ENCODE measurements at places on chromosomes 16 and 17.

- no peak for DNase-seq
Measured at GRCh38 chr17:57668332-57668731, 76.8 kb downstream of the CCDC182 start.

- no peak for DNase-seq
Measured at GRCh38 chr16:66950971-66951790, 9.9 kb upstream of the CES3 start.

DNA sequence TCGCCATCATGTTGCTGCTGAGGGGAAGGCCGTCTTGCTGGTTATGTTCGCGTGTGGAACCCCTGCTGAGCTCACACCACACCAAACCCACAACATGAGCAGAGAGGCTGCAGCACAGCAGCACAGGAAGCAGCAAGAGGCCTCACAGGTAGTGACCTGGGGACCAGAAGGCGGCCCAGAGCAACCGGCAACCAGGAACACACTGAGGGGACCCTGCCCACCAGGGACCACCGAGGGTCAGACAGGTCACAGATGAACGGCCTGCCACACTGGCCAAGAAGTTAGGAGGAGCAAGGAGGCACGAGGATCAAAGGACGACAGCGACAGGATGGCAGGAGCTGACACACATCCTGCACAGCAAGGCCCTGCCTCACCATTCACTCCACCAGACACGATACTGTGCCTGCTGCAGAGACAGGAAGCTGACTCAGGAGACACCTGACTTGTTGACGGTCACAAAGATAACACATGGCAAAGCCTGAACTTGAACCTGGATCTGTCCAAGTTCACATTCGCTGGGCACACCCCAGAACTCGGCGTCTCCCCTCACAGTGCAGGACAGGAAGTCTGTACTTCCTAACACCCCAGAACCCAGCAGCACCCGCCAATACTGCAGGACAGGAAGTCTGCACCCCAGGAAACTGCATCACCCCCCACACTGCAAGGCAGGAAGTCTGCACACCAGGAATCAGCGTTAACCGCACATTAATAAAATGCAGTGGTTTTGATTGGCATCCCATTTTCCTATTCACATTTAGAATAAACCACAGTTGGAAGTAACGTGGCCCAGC lies 98.5 kb downstream of the ZNF778 start:
- peak; percentile 85 for DNase-seq

DNA sequence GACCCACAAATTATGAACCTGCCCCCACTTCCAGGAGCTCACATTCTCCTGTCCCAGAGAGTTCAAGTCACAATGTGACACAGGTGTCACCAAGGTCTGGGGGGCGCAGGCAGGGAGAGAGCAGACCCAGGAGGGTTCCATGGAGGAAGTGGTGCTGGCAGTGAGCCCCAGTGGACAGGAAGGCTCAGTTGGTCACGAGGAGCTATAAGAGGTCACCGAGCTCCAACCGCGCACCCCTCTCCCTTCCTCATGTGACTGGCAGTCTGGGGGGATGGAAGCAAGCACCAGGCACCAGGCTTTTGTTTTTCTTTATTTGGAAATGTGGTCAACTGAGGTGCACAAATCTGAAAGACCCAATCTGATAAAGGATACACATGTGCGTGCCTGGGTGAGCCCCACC lies 2.5 kb downstream of the ITGAD start:
- DNase-seq, result no peak

- no peak for DNase-seq
Measured at GRCh38 chr17:3602499-3602898, 6.7 kb downstream of the TRPV1 start.

DNA sequence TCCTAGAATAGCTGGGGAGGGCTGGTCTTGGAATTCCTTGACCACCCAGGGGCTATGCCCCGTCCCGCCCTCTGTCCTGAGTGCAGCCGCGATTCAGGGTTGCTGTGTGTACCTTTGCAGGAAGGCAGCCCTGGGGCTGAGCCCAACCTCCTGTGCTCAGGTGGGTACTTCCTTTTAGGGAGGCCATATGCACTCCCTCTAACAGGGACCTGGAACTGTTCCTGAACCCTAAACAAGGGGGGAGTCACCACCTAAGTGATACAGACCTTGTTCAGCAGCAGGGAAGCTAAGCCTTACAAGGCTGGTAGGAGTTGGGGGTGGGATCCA lies 24.6 kb downstream of the LLGL2 start:
- DNase-seq, result no peak

GRCh38 chr16:57409870-57410587 lies 5.5 kb downstream of the CCL17 start:
- DNase-seq, result no peak

GRCh38 chr17:78219396-78220150 lies 5.5 kb downstream of the BIRC5 start:
- no peak for DNase-seq

GRCh38 chr17:30922235-30923030 lies 688 bp downstream of the ADAP2 start:
- DNase-seq, result peak; percentile 22

DNA sequence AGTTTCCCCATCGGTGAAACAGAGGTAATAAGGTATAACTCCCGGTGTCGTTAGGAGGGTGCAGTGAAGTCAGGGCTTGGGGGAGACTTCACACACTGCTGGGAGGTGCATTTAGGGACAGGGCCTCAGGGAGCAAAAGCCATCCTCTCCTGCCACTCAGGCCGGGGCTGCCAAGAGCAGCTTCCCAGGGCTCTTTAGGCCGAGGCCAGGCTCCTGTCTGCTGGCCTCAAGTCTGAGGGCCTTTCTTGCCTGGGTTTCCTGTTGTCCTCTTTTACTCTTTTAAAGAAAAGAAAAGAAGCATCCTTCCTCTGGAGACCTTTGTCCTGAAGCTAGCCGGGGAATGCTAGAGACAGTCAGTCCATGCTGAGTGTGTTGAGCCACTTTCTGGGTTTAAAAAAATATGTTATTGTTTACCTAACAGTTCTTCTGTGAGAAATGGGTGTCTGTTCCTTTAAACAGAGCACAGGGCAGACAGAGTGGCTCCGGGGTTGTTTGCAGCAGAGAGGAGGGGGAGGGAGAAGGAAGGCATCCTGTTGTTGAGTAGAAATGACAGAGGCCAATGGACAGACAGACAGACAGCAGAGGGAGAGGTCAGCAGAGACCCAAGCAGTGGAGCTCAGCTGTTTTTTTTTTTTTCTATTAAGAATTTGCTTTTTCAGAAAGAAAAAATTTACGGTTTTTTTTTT lies 79.1 kb downstream of the C17orf67 start:
- peak; percentile 42 for DNase-seq

- peak; percentile 42 for DNase-seq
Measured at GRCh38 chr17:16374146-16374938, 6.5 kb upstream of the UBB start.

GRCh38 chr17:77692571-77693161 lies 265.8 kb upstream of the TNRC6C start:
- DNase-seq, result peak; percentile 17

DNA sequence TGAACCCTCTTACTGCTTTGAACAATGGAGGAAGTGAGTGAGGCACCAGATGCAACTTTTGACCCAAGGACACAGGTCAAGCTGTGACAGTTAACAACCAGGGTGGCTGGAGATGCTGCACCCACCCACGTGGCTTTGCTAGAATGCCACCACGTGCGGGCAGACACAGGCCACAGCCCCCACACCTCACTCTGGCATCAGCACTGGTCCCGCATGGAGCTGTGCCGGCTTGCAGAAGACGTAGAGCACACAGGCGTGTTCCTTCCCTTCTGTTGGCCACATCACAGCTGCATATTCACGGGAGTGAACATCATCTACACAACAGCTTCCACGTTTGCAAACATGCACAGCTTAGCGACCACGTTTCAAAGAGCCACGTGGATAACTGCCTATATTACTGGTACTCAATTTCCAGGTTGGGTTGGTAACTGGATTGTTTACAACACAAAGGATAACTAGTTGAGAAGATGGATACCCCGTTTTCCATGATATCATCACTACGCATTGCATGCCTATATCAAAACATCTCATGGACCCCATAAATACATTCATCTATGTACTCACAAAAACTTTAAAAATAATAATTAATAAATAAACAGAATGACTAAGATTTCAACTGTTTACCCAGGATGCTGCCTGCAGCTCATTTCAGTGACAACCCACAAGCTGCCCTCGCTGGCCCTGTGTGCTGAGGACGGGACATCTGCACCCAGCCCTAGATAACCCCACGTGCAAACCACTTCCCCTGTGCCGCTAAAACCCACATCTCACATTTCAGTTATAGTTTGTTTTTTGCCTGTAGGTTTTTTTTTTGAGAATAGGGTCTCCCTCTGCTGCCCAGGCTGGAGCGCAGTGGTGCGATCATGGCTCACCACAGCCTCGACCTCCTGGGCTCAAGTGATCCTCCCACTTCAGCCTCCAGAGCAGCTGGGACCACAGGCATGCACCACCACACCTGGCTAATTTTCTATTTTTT lies 132.0 kb downstream of the ANKRD11 start:
- DNase-seq, result no peak

DNA sequence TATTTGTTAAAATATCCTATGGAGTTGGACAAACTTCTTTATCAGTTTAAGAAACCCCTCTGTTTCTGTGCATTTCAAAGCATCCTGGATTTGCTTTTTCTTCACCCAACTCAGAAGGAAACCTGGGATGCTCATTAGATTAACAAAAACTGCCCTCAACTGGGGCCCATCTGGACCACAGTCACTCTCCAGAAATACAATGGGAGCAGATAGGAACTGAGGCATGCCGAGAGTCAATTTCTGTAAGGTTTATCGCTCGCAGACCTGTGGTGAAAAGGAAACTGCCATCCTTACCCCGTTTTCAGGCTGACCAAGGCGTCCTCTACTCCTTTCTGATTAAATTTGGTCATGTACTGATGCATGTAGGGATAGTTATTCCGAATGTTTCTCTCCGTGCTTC lies 360.3 kb downstream of the GRIN2A start:
- DNase-seq, result no peak

GRCh38 chr17:80498242-80498919 lies 22.0 kb upstream of the NPTX1 start:
- peak; percentile 86 for DNase-seq

DNA sequence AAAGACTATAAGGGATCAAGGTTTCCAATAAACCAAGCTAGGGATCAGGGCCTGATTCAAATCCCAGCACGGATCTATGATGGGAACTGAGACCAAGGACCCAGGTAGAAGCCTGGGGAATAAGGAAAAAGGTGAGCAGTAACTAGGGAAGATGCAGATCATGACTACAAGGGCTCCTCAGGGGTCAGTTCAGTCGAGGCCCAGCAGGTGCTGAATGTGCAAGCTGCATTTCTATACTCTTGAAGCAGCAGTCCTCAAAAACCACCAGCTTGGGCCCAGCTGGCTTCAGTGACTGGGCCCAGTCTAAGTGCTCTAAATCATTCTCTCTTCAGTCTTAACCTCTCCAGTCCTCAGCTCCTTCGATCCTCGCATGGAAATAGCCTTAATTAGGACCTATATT lies 228.8 kb upstream of the AXIN2 start:
- DNase-seq, result no peak

GRCh38 chr17:73156166-73156840 lies 8.5 kb upstream of the SSTR2 start:
- DNase-seq, result peak; percentile 78

DNA sequence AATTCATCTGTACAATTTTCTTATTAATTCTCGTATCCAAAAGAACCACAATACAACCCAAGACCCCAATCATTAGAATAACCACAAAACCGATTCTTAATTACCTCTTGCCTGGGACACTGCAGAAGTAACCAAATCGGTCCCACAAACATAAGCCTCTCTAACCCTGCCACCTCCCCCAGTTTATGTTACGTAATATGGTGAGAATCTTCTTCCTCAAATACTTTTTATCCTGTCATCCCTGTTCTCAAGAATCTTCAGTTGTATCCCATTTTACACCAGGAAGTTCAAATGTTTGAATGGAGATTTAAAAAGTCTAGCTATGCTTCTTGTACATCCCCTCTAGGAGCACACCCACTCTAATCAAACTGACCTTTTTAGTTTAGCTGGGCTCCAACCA lies 269.3 kb upstream of the TBX2 start:
- no peak for DNase-seq

DNA sequence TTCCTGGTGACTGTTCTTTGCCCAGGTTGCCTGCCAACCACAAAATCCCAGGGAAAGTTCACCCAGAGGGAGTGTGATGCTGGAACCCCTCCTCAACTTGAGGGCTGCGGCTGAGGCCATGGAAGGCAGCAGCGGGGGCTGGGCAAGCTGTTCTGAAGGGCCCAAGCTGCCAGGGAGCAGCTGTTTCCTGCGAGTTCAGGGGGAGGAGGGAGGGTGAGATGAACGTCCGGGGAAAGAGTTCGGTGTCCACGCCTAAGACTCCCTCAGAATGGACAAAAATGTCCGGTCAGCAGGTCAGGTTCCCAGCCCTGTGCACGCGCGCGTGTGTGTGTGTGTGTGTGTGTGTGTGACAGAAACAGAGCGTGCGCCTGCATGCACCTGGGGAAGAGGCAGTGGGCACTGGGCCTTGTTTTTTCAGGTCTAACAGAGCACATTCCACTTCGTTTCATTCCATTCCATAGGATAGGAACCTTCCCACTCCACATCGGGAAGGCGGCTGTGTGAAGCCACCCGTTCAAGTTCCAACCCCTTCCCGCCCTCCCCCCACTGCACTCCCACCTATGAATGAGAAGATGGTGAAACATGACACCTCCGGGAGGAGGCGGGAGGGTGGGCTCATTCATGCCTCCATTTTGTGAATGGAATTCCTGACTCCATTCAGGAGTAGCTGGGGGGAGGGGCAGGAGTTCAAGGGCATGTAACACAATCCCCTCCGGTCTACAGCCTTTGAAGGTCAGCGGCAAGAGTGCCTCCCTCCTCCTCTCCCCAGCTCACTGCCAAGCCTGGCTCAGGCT lies 15.7 kb downstream of the ETV4 start:
- peak; percentile 98 for DNase-seq

DNA sequence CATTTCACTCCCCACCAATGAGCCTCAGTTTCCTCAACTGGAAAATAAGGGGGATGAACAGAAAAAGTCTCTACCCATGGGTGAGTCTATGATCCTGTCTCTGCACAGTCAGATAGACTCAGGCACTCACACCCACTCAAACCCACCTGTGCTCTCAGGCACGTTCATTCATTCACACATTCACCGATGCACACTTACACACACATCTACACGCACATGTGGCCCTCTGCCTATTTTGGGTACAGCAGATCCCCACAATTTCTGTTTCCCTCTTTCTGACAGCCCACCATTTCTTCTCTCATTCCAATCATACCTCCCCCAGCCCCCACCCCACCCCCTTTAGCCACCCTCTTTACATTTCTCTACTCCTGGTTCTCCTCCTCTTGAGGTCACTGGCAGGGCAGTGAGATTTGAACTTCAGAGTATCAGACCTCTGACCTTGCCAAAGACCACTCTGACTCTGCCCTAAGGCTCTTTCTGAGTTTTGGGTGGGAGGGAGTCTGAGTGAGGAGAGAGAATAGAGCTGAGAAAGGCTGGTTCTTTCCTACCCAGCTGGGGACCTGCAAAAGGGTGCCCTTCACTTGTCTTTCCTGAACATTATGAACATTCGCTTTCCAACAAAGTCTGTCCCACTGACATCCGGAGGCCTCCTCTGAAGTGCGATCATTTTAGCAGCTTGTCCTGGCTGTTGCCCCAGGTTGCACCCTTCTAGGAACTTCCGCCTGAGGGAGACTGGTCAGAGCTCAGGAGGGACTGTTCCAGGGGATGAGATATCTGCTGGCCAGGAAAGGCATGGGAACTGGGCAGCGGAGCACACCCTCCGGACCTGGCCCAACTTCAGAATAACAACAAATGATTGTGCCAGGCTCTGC lies 10.1 kb upstream of the COL1A1 start:
- peak; percentile 28 for DNase-seq

- DNase-seq, result no peak
Measured at GRCh38 chr16:55575496-55575895, 9.0 kb downstream of the CAPNS2 start.

GRCh38 chr16:2019518-2019920 lies at the start of gene NPW:
Gene NPW, plus strand, starts transcription at chr16:2019785.
- no peak for DNase-seq
